NCI-H460 (cell line): ENCODE measurements at places on chromosomes 11 and 22.

GRCh38 chr11:73192272-73192671 lies 25.8 kb upstream of the P2RY2 start:
- no peak for DNase-seq

- no peak for DNase-seq
These were observed 17.6 kb downstream of the IL17REL start for GRCh38 chr22:49995041-49995360.

DNA sequence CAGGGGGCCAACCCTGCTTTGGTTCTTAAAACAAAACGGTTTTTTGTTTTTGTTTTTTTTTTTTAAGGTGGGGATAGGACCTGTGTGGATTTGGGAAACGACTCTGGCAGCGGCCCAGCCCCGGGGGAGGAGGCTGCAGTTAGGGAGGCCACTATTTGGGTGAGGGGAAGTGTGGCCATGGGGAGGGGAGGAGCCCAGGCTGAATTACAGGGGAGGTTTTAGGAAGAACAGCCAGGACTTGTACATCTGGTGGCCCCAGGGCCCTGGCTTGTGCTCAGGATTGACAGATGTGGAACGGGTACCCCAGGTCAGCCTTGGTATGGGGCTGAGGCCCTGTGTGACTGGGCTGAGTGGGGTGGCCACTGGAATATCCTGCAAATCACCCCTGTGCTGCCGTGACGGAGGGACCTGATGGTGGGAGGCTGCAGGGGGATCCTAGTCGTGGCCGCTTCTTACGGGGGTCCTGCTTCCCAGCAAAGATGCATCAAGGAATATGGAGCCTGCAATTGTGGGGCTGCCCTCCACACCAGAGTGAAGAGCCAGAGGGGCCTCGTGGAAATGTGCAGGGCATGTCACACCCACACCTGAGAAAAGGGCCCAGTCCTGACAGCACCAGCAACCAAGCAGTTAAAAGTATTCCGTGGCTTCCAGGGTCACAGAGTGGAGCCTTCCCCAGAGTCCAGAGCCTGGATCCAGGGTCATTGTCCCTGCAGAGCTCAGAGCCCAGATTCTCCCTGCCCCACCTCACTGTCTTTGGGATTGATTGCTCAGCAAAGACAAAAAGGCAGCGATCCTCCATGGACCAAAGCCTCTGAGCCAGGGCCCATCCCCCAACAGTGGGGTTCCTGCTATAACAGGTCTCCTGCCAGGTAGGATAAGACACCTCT lies 55.2 kb upstream of the WNT7B start:
- DNase-seq = no peak

GRCh38 chr11:69186316-69187260 lies 30.9 kb downstream of the SMIM38 start:
- DNase-seq = no peak

GRCh38 chr11:66559142-66559865 lies 9.1 kb downstream of the CTSF start:
- no peak for DNase-seq

DNA sequence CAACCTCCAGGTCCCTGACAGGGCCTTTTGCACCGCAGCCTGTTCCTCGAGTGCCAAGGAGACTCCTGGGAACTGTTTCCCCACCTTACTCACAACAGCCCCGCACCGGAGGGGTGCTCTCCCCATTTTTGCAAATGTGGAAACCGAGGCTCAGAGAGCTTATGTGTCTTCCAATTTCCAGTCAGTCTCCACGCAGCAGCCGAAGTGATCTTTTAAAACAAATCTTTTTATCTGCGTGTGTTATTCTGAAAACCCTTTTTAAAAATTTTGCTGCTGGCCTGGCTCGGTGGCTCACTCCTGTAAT lies 409 bp upstream of the TMEM134 start:
- DNase-seq = no peak

DNA sequence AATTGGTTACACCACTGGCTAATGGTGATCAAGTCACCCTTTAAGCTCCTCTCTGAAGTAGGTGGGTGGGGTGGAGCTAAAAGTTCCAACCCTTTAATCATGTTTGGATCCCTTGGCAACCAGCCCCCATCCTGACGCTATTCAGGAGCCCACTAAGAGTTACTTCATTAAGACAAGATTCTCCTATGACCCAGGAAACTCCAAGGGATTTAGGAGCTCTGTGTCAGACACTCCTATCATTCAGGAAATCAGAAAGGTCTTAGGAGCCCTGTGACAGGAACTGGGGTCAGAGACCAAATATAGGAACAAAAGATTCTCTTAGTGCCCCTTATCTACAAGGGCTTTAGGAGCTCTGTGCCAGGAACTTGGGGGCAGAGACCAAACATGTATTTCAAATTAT lies 141.3 kb downstream of the ATG16L2 start:
- no peak for DNase-seq

DNA sequence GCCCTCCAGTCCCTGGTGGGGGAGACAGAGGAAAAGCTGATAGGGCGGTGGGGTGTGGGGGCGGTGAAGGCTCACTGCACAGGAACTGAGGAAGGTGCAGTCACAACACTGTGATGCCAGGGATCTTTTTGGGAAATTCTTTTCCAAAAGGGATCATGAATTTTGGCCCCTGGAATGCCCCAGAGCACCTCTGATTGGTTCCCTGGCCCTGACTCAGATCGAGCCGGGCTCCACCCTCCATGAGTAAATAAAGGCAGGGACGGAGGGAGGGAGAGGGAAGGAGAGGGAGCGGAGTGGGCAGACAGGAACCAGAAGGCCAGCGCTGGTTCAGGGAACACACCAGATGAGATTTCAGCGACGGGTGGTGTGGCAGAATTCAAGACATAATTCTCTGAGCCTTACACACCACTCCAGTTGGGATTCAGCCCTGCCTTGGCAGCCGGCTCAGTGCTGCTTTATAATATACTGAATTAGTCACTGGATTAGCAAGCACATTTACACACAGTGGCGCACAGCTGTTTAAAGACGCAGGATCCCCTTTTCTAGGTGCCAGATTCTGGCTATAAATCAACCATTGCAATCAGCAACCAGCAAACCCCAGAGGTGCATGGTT lies 80.3 kb downstream of the ETS1 start:
- peak; percentile 80 for DNase-seq

- no peak for DNase-seq
These were observed 349.8 kb upstream of the PITPNB start for GRCh38 chr22:28268850-28269249.

DNA sequence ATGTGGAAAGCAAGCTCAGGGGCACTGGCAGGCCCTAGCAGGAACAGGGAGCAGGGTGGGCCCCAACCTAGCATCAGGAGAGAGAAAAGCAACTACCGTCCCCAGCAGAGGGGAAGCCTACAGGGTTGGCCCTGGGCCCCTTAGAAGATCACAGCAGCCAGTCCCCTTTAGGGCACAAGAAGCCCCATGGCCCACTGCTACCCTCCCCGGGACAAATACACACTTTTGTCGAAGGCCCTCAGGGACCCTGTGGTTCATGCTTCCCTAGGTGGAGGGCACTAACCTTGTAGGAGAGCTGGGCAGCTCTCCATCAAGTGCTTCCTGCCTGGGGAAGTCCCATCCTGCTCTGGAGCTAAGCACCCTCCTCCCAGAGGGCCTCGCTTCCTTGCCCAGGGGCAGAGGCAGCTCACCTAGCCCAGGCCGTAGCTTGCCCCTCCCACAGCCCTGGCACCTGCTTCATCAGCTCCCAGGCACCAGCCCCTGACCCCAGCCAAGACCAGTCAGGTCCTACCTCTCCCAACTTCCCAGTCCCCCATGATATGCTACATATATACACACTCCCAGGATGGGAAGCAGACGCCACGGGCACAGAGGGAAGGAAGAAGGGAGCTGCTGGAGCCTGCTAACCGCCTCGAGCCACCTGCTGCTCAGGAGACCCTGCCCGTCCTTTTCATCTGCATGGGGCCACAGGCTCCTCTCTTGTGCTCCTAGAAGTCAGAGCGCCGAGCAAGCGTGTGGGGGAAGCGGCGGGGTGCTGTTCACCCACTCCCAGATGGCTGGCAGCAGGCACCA lies 20.1 kb downstream of the SUN2 start:
- no peak for DNase-seq

- DNase-seq = no peak
These were observed 435.3 kb downstream of the SOX6 start for GRCh38 chr11:15920856-15921629.

DNA sequence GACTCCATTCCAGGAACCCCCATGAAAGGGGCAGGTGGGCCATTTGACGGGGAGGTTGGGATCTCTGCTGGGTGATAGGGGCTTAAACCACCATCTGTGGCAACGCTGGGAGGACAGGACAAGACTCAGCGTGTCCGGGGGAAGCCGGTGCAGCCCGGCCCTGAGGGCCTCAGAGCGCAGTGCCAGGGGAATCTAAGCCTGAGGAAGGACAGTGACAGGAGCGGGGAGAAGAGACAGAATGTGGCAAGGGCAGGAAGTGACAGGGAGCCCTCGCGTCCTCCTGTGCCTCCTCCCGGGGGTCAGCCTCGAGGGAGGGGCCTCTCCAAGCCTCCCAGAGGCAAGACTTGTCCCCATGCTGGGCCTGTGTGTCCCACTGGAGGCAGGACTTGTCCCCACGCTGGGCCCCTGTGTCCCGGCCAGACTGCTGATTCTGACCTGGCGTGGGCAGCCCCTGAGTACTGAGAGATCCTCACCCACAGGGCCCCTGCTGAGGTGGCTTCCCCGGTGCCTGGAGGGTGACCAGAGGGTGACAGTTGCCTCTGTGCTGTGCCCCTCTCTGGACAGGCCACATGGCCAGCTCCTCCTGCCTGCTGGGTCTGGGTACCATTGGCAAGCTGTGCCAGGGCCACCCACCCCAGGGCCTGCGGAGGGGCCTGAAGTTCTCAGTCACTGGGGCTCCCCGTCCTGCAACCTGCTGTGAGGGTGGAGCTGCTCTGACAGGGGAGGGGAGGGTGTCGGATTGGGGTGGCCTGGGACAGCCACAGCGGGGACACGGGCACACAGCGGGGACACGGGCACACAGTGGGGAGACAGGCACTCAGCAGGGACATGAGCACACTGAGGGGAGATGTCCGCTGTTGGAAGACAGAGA lies 676.2 kb downstream of the BRD1 start:
- no peak for DNase-seq

GRCh38 chr11:120316880-120317688 lies 8.0 kb upstream of the TLCD5 start:
- DNase-seq = no peak

DNA sequence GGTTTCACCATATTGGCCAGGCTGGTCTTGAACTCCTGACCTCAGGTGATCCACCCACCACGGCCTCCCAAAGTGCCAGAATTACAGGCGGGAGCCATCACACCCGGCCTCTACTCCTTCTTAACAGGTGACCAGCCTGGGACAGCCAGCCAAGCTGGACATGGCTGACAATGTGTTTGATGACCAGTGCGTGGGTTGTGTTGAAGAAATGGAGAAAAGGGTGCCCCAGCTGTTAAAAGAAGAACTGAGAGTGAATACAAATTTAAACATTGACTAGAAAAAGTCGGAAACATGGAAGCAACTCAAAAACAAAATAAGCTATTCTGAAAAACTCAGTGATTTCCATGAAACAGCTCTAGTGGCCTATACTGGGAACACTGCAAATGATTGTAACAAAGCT lies 86.5 kb upstream of the CLPB start:
- DNase-seq = no peak

DNA sequence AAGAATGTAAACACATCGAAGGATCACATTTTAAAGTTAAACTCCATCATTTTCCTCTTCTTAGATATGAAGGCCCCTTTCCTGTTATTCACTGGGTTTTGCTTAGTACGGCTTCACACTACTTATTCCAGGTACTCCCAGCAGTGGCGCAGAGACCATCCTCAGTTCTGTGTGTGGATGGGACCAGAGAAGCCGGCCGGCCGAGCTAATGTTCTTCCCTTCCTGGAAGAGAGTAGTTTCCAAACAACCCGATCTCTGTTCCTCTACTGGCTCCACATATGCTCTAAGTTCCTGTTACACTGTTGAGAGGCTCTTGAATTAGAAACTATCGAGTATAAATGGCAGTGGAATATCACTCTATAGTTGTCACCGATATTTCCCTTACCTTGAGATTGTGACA lies 684 bp upstream of the NFRKB start:
- no peak for DNase-seq

DNA sequence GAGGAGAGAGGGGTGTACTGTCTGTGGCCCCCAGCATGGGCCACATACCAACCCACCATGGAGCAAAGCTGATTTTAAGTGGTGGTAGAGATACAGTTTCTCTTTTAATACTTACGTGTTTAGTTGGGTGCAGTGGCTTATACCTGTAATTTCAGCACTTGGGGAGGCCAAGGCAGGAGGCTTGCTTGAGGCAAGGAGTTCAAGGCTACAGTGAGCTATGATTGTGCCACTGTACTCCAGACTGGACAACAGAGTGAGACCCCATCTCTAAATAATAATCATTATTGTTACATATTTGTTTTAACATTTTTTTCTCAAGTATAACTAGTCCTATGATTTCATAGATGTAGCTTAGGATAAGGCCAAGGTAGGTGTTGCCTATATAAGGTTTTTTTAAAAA lies 8.8 kb downstream of the GGA1 start:
- DNase-seq = no peak

DNA sequence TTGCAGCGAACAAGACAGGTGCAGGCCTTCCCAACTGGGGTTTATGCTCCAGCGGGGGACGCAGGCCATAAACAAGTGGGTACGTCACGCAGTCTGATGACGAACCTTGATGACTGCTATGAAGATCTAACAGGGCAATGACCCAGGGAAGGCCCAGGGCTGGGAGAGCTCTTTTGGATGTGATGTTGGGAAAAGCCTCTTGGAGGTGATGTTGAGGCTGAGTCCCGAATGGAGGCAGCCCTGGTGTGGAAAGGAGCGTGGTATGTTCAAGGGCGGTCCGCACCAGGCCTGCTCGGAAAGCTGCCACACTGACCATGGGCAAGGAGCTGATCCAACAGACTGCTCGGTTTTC lies 5.8 kb downstream of the FADS2 start:
- no peak for DNase-seq

- no peak for DNase-seq
These were observed 22.6 kb downstream of the APLNR start for GRCh38 chr11:57214494-57214893.

GRCh38 chr11:372809-373715 lies 3.8 kb downstream of the B4GALNT4 start:
- DNase-seq = no peak
